Stimulated activated CD4-positive, alpha-beta T cell treated with anti-CD3 and anti-CD28 coated beads, Interleukin-4, amount 100 ng/mL, for 1 hour (primary cell): ENCODE measurements at places on chromosomes 16 and 17.

GRCh38 chr16:24116046-24116776 is 139.9 kb upstream of the CACNG3 start:
- DNase-seq, result no peak

- DNase-seq, result no peak
Observed at GRCh38 chr17:75731086-75731715, 9.9 kb downstream of the ITGB4 start.

DNA sequence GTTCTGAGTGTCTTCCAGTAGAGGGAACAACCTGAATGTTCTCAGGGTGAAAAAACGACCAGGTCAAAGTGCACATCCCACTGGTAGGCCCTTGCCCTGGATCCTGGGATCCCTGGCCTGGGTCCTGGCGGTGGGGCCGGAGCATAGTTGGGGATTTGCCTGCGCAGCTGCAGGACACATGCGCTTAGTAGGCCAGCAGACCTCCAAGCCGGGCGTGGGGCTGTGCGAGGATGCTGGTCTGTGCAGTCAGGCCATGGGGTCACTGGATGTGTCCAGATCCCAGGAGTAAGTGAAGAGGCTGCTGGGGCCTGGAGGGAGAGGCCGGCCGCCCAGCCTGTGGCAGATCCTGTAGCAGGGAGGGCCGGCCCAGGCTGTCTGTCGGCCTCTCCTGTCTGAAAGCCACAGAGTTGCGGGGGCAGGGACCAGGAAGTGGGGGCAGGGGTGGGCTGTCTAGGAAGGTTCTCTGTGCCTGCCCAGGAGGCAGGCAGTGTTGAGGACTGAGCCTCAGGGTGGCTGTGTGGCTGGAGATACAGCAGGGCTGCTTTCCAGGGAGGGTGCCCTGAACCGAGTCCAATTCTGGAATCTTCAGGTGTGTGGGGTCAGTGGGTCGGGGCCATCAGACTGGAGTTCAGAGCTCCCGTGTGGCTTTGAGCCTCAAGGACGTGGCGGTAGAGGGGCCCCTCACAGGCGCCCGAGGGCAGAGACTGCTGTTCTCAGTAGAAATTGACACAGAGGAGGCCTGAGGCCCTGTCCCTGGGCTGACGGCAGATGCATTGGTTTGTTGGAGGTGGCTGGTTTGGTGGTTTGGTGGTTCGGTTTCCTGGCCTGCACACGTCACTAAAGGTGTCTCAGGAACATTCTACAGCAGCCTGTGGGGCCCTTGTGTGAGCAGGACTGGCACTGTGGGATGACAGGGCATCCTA is 17.2 kb upstream of the NUDT16L1 start:
- DNase-seq, result peak; percentile 33

- no peak for DNase-seq
Observed at GRCh38 chr17:10657879-10658278, 770 bp upstream of the MYH3 start.

DNA sequence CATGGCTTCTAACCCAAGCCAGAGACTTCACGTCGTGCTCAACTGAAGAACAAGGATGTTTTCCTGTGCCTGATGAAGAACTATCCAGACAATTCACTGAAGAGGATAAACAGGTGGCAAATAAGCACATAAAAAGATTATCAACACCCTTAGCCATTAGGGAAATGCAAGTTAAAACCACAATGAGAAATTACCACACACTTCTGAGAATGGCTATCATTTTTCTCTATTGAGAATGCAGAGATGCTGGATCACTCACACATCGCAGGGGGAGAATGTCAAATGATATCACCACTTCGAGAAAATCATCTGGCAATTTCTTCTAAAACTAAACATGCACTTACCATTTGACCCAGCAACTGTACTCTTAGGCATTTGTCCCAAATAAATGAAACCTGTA is 162.8 kb downstream of the IRX3 start:
- DNase-seq, result no peak

- no peak for DNase-seq
Observed at GRCh38 chr16:23523321-23523720, 13.0 kb upstream of the GGA2 start.

- peak; percentile 79 for DNase-seq
Observed at GRCh38 chr17:76714822-76715495, 4.2 kb upstream of the MXRA7 start.

DNA sequence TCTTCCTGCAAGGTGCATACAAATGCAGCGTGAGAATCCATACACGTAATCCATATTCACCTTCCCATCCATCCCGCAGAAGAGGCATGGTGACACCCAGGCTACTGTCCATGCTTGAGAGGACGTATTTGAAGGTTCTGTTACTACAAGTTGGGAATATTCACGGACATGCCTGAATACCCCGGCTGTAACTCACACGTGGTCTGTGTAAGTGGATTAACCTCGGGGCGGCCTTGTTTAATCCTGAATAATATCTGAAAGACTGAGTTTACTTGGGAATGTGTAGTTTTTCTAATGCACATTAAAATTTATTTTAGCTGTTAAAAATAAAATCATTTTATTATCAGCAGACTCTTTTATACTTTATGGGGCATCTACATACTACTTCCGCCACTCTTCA is 13.1 kb downstream of the CPSF4L start:
- no peak for DNase-seq

DNA sequence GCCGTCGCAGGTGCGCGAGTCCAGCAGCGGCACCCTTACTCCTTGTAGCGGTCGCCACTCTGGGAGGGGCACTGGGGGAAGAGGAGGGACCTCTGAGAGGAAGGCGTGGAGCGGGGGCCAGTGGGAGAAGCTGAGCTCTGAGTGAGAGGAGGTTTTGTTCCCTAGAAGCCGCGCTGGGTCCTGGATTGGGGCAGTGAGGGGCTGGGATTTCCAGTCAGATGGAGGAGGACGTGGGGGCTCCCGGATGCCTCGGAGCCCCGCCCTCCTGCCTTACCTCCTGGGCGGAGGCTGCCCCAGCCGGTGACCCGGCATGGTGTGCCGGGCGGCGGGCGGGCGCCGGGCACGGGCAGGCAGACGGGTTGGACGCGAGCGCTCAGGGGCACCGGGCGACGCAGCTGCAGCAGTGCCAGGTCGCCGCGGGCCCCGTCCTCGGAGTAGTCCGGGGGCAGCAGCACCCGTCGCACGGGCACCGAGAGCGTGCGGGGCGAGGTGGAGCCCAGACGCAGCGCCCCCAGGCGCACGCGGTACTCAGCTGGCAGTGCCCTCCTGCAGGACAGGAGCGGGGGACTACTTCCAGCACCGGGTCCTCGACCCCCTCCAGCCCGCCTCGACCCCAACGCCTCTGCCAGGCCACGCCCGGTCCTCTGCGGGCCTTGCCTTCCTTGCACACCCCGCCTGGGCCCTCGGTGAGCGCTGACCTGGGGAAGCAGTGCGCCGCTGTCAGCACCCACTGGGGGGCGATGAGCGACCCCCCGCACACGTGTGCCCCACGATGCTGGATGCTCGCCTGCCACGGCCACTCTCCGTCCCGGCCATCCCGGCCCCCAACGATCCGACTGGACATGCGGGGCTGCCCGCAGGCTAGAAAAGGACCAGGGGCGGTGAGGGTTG is 2.0 kb downstream of the PRSS33 start:
- peak; percentile 44 for DNase-seq

- no peak for DNase-seq
Observed at GRCh38 chr16:15900901-15901500, 12.6 kb upstream of the CEP20 start.

DNA sequence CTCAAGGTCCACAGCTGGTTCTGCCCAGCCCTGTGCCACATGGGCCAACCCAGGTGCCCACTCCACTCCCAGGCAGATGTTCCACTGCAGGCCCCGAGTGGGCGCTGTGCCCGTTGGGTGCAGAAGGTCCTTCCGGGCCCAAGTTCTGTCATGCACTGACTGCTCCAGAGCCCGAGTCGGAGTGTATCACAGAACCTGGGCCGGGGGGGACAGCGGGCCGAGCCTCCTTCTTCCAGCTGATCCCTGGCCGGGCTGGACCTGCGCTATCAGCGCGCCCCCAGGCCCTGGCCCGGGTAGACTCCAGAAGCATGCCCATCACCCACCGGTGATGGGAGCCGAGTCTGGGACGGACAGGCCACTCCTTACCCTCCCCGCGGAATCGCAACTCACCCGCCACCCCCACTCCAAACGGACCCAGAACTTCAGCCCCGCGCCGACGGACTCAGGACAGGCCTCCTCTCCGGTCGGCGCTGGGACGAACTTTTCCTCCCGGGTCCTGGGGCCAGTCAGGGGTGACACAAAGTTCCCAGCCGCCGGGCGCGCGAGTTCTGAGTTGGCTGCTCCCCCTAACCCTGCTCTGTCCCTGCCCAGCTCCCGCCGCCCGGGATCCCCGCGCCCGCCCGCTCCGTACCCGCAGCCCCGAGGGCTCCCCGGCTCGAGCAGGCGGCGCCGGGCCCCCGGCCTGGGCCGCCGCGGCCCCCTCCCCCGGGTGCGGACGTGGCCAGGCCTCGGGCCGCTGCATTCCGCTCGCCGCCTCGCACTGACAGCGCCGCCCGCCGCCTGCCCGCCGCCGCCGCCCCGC is at the start of gene COPZ2:
Gene COPZ2, minus strand, starts transcription at position 762 of the 802 bp plus-strand sequence. Its CDS starts 20 bp downstream, at position 742.
- peak; percentile 62 for DNase-seq

GRCh38 chr17:15954222-15954621 is 9.3 kb downstream of the ADORA2B start:
- no peak for DNase-seq

GRCh38 chr16:88534638-88535190 is 35.5 kb upstream of the ZC3H18 start:
- peak; percentile 39 for DNase-seq

DNA sequence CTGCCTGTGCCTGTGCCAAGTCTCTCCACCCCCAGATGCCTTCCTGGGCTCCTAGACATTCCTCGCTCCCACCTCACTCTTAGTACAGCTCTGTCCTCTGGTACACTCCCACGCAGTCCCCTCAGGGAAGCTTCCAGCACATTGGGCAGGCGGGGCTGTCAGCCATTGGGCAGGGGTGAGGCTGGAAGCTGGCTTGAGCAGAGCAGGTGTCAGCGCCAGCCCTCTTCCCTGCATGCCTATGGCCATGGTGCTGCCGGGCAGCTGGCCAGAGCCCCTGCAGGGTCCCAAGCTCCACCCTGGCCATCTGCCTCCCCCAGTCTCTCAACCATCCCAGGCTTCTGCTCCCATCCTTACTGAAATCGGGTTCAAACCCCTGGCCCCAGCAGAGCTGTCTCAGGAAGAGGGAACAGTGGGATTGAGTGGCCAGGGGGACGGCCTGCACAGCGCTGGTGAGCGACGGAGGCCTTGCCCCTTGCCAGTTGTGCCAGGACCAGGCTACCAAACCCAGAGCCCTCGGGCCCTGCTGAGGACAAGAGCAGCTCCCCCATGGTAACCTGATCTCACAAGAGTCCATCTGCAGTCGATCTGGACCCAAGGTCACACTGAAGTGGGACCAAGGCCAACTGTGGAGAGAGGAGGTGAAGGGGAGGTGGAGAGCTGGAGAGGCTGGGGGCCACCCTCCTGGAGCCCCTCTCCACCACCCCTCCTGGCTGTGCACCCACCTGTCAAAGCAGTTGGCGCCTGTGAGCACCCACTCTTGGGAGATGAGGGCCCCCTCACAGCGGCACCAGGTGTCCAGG is 2.4 kb upstream of the B9D1 start:
- no peak for DNase-seq

GRCh38 chr16:11033629-11034420 is 89.5 kb downstream of the CLEC16A start:
- no peak for DNase-seq

GRCh38 chr17:73591296-73592078 is 52.8 kb downstream of the SDK2 start:
- peak; percentile 14 for DNase-seq

DNA sequence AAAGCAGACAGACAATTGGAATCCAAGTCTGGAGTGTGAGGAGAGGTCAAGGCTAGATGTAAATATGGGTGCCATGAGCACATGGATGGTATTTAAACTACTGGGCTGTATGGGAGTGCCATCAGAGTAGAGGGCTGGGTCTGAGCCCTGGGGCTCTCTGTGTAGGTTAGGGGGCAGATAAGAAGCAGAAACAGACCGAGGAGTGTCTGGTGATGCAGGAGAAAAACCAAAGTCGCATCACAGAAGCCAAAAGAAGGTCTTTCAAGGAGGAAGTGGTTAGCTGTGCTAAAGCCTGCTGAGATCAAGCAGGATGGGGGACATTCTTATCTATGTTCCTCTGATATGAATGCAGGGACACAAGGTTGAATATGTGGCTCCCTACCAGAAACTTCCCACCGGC is 1.9 kb downstream of the TSEN54 start:
- no peak for DNase-seq

- DNase-seq, result no peak
Observed at GRCh38 chr17:69192754-69193153, 35.9 kb downstream of the ABCA10 start.

DNA sequence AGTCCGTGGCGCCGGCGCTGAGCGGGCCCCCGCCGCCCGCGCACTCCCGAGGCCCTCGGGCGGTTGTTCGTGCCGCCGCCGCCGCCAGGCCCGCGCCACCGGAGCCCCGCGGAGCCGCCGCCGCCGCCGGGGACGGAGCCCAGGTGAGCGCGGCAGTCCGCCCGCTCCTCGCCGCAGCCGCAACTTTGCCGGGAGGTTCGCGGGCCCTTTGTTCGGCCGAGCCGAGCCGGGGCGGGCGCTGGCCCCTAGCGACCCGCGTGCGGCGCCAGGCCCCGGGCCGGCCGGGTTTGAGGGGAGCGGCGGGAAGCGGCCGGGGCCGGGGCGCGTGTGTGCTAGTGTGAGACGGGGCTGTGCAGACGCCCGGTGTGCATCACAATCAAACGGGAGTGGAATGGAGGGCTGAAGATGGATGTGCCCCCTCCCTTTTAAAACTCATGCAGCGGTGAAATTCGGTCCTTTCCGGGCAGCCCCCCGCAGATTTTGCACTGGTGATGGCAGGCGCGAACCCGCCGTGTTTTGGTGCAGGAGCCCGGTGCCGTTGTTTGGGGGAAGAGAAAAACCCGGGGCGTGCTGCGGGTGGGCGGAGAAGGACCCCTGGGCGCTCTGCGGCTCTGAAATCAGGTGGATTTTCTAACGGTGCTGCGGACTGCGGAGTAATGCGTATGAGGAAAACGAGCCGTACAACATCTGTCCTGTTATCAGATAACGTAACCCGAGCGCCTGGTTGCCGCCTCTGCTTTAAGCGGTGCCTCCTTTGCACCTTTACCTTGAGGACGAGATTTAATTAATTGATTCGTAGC is 823 bp downstream of the TNRC6C start:
- DNase-seq, result peak; percentile 44

DNA sequence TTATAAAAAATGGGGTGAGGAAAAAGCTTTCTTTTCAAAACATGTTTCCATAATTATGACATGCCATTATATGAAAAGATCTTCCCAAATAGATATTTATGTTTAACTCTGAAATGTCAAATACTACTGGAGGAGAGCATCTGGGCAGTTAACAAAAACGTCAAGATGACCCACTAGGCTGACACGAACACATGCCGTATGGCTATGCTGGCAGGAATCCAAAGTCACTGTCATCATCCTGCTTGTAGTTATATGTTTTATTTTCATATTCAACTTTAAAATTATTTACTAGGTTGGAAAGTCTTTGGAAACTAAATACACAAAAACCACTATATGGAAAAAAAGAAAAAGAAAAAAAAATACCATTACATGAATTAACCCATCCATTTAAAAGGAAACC is 27.3 kb downstream of the ANKFY1 start:
- DNase-seq, result no peak

GRCh38 chr17:63840591-63841349 is 1.7 kb downstream of the SMARCD2 start:
- DNase-seq, result no peak

GRCh38 chr17:68195667-68196393 is 52.0 kb upstream of the AMZ2 start:
- DNase-seq, result no peak

GRCh38 chr17:30228011-30228410 is 7.5 kb downstream of the SLC6A4 start:
- no peak for DNase-seq

- no peak for DNase-seq
Observed at GRCh38 chr17:77258638-77259037, 117.9 kb downstream of the SEC14L1 start.

- DNase-seq, result no peak
Observed at GRCh38 chr17:81741049-81741593, 29.0 kb downstream of the SLC25A10 start.
